ENCODE measurements at places on chromosomes 5 and 9.

DNA sequence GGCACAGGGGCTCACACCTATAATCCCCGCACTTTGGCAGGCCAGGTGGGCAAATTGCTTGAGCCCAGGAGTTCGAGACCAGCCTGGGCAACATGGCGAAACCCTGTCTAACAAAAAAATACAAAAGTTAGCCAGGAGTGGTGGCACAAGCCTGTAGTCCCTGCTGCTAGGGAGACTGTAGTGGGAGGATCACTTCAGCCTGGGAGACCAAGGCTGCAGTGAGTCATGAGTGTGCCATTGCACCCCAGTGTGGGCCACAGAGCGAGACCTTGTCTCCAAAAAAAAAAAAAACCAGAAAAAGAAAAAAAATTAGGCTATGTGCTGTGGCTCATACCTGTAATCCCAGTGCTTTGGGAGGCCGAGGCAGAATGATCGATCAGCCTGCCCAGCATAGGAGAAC, 58.5 kb upstream of the EIF4EBP3 start:
- no peak for DNase-seq

DNA sequence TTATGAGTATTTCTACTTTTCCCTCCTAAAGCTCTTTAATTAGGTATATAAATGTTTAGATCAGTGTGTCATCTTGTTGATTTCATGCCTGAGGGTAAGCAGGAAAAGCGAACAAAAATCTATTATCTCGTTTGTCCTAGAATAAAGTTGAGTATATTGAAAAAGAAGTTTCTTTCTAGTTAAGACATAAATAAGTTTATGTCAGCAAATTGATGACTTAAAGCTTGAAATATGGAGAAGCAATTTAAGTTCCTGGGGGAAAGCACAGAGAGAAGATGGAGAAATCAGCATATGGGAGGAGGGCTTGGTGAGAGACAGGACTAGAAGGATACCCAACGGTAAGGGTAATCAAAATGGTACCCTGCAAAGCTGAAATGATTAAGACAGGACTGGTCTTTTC, 813.4 kb downstream of the MTRR start:
- DNase-seq, result no peak

DNA sequence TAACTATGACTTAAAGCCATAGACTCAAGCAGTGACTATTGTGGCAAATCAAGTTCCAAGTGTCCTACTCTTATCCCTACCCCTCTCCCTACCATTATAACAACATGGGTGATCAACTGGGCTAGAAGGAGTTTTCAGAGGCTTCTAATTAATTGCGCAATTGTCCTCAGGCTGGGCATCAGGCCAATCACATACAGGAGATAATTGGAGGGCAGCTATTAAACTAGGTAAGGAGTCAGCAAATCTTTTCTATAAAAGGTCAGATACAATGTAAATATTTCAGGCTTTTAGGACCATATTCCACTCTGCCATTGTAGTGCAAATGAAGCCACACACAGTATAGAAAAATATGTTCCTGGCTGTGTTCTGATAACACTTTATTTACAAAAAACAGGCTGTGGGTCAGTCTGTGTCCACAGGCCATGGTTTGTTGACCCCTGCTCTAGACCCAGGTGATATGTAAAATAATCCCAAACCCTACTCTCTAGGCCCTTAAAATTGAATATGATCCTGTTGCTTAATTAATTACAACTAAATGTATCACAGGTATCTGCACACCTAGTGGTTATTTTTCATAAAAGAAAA, 141.4 kb upstream of the PIK3R1 start:
- DNase-seq, result no peak

DNA sequence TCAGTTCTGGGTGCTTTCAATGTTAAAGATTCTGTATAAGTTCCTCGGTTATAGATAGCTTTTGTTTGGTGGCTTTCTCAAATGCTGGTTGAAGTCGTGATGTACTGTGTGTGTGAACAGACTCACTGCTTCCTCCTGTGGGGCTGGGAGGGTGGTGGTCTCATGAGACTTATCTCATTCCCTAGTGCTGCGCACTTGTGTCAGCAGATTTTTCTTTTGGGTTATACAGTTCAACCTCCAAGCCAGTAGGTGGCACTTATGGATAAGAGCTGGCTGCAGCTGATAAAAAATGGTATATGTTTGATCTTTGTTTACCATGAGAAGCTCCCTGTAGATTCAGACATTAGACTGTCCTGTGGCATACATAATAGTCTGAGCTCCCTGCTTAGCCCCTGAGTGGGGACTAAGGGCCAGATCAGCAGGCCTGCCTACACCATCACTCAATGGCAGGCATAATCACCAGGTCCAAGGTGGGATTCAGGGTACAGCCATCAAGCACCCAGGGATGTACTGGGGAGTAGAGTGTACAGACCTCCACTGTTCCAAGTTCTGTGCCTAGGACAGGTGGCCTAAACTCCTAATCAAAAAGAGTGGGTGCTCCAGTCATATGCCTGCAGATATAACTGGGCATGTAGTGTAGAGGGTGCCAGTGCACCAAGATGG, 174.2 kb downstream of the OXCT1 start:
- no peak for DNase-seq

GRCh38 chr5:160792281-160792680, 59.7 kb downstream of the ATP10B start:
- no peak for DNase-seq

DNA sequence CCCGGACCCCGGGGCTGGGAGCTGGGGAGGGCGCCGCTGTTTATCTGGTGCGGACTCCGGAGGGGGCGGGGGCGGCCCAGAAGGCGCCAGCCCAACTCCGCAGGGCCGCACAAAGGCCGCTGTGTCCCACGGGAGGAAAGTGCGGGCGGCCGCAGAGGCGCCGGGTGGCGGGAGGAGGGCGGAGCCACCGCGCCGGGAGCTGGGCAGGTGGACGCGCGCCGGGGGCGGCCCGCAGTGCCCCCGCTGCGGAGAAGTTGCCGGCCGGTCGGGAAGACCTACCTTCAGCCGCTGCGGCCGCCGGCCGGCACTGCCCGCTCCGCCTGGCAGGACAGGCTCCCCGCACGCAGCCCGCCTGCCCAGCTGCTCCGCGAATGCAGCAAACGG, 43.6 kb downstream of the NACC2 start:
- no peak for DNase-seq

- DNase-seq, result no peak
These were observed 2.1 kb upstream of the MCC start for GRCh38 chr5:113490317-113490716.

DNA sequence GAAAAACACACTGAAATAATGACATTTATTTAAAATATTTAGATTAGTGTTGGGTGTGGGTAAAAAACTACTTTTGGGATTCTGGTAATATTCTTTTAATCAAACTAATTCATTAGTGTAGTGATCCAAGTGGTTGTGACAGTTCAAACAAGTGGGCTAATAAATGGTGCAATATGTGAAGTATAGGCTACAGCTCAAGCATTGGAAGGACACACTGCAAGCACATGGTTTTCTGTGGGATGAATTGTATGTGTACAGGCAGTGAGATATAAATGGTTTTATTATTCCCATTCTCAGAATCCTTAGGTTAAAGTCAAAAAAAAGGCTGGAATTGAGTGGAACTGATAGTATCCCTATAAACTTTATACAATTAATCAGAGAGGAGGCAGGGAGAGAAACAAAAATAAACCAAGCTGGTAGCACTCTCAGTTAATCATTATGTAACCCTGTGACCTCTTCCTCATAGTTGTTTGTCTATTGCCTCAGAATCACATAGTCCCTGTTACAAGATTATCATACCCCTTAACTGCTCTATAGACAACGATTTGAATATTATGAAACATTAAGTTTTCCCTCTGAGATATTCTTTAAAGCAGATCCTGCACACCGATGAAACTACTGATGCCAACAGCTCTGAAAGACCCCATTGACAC, 1755.4 kb upstream of the ACO1 start:
- no peak for DNase-seq

GRCh38 chr5:170434966-170435605, 45.9 kb upstream of the KCNMB1 start:
- DNase-seq, result peak; percentile 18

- DNase-seq, result no peak
These were observed 54.2 kb downstream of the WHRN start for GRCh38 chr9:114450833-114451706.

DNA sequence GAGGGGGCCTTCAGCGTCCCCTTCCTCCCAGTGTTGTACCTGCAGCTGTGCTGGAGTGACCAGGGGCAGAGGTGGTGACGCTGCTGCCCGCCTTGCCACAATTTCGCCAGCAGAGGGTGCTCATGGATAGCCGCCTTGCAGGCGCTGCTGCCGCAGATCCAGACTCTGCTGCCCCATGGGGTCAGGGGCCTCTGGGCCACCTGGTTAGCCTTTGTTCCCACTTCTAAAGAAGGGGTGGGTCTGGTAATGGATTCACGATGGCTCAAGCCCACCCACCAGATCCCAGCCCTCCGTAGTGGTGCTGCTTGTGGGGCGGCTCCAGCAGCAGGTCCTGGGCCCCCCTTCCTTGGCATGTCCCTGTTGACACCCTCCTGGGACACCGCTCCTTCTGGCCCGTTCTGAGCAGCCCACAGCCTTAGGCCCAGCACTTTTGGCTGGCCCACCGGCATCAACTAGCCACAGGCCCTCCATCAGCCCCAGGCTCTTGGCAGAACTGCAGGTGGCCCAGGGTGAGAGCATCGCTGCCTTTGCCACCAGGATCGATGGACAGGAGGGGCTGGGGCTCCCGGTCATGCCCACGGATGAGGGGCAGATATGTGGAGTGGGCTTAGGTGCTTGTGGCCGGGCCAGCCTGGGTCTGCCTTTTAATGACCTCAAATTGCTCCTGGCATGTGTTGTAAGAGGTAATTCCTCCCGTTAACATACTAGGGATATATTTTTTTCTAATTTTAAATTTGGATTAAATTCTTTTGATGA, 57.2 kb downstream of the COL5A1 start:
- no peak for DNase-seq

- DNase-seq, result no peak
These were observed 293.4 kb downstream of the EDIL3 start for GRCh38 chr5:84091127-84091799.

DNA sequence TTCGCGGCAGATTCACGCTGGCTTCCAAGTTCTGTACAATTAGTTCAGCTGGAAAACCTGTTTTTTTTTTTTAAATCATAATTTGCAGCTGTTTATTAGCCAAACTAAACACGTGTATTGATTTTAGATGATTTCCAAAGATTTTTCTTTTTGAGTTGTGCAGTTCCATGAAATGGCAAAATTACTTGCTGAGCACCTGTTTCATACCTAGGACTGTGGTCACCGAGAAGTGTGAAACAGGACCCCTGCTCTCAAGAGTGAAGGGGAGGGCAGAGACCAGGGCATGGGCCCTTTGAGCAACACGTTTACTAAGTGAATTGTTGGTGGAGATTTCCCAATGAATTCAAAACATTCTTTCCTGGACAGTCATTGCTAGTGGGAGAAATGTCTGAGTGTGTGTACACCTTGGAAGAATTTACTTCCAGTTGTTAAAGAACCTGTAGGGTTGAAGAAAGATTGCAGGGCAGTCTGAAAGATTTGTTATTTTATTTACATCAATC, 688 bp downstream of the SNX24 start:
- DNase-seq, result no peak

GRCh38 chr9:4517274-4517673, 27.0 kb downstream of the SLC1A1 start:
- DNase-seq, result no peak

DNA sequence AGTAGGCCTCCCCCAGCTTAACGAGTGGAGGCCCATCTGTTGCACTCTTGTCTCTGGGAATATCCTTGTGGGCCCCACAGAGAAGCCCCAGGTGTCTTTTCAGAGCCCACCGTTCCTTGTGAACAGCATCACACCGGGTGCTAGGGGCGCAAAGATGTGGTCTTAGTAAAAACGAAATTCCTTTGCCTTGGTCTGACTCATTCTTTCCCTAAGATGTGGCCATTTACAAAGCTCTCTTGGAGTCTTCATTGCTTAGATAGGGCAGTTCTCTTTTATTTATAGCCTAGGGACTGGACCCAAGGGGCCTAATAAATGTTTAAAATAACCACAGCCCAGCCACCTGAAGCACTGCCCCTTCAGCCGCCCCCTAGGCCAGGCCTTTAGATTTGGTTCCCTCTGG, 52.8 kb upstream of the RPL26L1 start:
- DNase-seq, result no peak

DNA sequence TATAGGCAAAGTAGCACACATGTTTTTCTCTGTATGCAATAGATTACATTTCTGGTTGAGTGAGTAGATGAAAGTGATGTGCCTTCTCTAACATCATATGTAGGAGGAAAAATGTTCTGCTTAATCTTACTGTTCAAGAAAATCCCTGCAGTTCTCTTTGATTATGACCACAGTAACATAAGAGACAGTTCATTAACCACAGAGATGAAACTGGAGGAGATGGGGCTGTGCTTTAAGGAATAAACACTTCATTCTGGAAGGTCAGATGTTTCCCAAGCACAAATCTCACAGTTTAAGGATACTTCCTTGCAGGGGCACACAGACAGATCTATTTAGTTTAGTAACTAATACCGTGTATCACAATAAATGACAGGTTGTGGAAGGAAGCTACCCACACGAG, 150.2 kb downstream of the SEMA5A start:
- no peak for DNase-seq

- DNase-seq, result no peak
These were observed 9.0 kb downstream of the CREBRF start for GRCh38 chr5:173065155-173065554.

- no peak for DNase-seq
These were observed 305.1 kb downstream of the PSAT1 start for GRCh38 chr9:78601957-78602565.

DNA sequence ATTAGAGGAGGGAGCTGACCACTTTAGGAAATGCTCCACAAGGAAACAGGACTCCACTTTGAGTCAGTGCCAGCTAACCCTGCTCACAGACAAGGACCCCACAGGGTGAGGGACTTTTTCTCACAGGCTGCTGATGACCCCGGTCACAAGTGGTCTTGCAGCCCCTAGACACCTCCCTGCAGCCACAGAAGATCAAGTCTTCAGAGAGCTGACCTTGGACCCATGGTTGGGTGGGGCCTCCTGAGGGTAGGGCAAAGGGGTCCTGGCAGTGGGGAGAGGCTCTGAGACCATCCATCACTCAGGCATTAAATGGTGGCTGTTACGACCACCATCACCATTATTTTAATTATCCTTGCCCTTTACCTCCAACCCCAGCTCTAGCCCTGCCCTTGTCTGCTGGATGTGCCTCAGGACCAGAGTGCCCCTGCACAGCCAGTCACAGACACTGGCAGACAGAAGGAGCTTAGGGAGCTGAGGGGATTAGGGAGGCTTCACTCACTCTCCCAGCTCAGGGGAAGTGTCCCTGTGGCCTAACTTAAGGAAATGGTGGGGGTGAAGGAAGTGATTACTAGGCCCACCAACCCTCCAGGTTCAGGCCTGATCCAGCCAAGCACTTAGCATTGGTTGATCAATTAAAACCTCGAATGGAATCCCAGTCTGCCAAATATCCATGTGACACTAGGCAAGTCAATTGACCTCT, 1.6 kb downstream of the ACSL6 start:
- DNase-seq, result no peak

- no peak for DNase-seq
These were observed 59.1 kb upstream of the TLR4 start for GRCh38 chr9:117644932-117645636.

DNA sequence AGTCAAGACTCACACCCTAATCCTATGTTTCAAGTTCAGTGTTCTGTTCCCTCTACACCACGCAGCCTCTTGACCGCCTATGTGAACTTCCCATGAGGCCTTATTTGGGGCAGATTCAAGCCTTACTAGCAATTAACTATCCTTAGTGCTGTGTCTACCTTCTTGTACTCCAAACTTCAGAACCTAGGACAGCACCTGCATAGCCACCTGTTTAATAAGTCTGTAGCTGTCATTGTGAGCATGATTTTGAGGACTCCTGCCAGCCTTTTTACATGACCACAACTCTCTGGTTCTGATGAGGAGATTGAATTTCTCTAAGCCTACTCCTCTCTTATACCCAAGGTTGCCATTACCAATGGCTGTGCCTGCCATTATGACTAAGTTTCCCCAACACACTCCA, 50.8 kb upstream of the PCSK1 start:
- no peak for DNase-seq

Data from C1 segment of cervical spinal cord (tissue), 14 donors.